Hepatocyte (in vitro differentiated cells): ENCODE measurements at places on chromosomes 2 and 18. TPM values are rescaled to one million over a fixed set of nuclear protein-coding genes. Genes with fewer than 3 reads are reported as not detected.

MOGAT1 gene
- not detected in 2 replicates for total RNA-seq

EFR3B gene
- total RNA-seq: 2.0 and 2.7 TPM in 2 replicates

DNA sequence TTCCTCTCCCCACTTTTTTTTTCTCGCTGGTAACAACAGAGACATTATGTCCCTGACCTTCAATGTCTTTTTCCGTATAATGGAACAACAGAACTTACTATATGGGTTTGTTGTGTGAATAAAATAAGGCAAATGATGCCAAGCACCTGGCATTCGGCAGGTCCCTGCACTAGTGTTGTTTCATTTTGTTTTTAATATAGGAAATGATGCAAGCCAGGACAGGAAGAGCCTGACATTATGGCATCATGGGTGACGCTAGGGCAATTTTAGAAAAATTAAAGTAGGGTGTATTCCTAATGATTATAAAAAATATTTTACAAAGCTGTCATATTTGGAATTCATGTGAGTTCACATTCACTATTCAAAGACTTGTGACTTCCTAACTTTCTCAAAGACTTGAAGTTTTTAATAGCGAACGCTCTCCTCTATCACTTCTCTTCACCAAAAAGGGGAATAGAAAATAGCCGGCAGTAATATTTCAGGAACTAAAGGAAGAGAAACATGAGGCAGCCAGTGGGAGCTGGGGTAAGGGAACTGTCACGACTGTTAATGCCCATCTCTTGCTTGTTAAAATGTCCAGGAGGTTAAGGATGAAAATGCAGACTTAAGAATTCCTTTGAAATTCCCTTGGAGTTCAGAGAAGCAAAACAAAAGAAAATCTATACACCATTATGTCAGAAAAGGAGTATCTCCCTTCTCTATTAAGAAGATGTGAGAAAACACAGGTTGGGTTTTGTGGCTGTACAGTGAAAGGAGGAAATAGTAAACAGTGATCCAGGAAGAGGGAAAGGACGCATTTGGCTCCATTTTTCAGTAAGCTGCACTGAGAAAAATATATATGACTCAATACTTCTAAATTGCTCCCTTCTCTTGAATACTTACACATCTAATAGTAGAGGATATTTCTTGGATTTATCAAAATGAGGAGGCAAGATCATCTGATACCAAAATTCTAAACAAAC lies 60.2 kb downstream of the DPP4 start:
- no peak for DNase-seq

DNA sequence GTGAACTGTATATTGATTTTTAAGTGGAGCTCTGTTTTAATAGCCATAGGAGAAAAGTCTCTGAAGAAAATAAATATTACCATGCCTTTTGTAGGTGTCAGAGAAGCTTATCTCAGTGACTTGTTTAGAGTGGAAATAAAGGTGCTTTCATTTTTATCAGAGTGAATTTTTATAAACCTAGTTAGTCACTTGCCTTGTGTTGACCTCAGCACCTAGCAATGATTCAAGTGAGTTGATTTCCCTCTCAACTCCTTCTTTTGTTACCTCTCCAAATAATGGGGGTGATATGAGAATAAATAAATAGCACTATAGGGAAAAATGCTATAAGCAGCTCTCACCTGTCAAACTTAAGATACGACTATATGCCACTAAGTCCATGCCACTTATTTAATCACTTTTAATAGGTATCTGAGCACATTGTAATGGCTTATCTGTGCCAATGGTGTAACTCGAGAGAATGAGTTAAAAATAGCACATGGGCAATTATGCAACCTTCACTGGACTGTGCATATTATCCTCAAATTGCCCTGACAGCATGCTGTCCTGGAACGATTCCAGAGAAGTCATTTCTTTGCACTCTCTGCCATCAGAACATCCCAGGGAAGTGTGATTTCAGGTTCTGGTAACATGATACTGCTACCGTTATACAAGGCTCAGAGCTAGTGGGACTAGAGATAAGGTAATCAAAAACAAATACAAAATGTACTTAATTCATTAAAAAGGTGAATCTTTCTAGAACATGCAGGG lies 290.8 kb downstream of the CCDC85A start:
- DNase-seq: peak; percentile 51

DNA sequence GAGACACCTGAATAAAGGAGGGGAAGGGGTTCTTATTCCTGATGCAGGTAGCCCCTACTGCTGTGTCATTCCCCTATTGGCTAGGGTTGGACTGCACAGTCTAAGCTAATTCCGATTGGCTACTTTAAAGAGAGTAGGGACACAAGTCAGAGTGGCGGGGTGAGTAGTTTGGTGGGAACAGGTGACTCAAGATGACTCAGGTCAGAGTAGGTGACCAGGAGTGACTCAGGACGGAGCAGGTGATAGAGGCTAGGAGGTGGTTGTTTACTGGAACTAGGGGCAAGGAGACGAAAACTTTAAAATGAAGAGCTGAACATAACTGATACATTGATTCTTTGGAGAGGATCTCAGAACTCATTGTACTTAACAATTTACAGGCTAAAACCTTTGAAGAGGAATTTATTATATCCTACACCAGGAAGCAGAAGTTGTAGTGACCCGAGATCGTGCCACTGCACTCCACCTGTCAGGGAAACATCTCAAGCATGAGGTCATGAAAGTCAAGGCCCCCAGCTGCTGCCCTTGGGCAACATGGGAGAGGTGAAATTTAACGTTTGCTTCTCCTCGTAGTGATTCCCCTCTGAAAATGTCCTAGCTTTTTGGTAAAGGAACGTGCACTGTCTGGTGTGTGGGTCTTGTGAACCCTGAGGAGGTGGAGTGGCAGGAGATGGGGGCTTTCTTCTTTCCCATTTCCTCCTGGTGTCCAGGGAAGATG lies 4.5 kb upstream of the CYP27A1 start:
- peak; percentile 30 for DNase-seq

DNA sequence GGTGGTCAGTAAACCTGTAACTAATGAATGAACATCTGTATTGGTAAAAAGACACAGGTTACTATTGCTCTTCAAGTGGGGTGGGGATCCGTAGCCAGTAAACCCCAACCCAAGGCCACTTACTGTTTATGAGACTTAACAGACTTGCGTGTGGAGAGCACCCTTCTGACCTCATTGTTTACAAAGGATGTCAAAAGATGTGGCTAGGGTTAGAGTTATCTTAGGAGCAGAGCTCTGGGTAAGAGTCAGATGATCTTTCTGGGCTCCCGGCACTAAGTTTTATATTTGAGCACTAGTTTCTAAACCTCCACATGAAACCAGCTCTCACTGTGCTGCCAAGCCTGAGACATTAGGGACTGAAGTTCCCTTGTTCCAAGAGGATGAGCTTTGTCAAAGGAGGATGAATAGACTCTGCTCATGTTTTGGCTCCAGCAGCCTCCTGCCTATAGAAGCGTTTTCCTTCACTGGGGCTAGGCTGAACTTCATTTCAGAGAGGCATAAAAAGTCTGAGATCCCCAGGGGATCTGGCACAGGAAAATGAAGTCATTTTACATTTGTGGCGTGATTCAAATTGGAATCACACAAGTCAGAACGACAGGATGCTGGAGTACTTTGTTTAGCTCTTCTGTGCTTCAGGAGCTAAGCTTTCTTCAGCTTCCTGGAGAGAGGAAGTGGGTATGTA lies 403.1 kb upstream of the TRIB2 start:
- DNase-seq: no peak

GRCh38 chr2:95386031-95386430 lies 16.5 kb upstream of the FAHD2A start:
- no peak for DNase-seq

DNA sequence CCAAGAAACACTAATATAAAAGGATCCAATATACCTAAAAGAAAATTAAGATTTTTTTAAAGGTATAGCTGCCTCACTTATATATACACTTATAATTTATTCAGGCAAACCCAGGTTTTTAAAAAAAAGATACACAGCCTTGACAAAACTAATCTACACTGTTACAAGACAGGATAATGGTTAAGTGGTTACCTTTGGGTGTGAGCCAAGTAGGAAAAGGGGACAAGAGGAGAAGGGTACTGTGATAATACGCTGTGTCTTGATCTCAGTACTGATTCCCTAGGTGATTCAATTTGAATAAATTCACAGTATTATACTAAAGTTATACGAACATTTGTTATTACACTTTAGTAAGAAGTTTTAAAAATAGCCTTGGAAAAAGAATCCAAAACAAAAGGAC lies 30.6 kb downstream of the KLHL41 start:
- DNase-seq: no peak

DNA sequence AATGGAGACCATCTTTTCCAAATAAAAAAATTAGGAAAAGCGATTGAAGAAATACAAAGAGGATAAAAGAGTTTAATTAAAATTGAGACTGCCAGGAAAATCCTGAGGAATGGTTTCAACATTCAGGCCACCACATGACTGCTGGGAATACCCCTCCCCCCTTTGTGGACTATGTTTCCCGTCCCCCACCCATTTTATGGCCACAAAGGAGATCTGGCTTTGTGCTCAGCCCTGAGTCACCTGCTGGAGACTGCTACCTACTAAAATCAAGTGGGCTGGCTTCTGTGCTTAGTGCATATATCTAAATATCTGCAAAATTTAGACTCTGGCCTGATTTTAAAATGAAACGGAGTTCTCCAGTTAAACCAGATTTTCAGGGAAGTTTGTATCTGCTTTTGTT lies 10.1 kb downstream of the RND3 start:
- peak; percentile 79 for DNase-seq

DNA sequence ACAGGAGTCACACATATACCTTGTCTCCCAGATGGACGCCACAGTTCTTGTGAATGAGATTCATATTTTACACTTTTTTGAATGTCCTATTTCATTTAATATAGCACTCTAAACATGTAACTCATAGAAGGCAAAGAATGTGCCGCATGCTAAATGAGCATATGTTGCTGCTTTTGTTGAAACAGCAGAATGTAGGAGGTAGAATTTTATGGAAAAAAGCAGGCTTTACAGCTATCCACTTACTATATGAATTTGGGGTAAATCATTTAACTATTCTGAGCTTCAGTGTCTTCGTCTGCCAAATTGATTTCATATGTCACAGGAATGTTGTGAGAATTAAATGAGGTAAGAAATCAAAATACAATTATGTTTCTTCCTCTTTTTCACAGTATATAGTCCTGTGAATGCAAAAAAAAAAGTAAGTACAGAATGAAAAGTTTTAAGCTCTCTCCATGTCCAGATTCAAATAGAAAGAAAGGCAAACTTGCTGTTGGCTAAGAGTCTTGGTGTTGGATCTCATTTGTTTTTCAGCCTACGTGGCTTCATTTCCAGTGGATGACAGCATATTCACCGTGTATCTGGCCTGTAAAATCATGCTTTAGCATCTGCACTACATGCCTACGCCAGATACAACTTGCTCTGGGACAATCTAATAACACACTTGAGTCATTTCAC lies 154.7 kb upstream of the CNTNAP5 start:
- DNase-seq: no peak

DNA sequence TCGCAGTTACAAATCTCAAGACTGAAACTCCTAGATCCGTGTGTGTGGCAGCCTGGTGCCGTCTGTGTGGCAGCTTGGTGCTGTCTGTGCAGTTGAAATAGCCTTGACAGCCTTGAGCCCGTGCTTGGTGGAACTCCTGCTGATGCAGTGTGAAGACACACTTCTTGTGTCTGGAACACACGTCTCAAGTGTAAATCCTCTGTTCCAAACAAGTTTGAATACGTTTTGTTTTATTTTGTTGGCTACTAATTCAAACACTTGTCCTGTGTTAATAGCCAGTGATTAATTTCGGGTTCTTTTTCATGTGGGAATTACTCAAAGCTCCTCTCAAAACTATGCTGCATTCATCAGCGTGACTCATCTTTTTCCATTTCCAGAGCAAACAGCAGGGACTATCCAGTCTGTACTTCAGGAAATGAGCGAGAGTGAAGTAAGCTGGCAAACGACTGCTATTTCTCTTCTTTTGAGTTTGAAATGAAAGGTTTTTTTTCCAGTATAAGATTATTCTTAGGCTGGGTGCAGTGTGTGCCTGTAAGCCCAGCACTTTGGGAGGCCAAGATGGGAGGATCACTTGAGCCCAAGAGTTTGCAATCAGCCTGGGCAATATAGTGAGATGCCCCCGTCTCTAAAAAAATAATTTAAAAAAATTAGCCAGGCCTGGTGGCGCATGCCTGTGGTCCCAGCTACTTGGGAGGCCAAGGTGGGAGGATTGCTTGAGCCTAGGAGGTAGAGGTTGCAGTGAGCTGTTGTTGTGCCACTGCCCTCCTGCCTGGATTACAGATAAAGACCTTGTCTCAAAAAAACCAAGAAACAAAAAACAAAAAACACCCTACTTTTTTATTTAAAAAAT lies 152.9 kb downstream of the SPP2 start:
- DNase-seq: peak; percentile 75
